Fibroblast of skin of right biceps (primary cell): ENCODE measurements at places on chromosomes 11 and 22.
A peak's percentile ranks its signal among the peaks of the same experiment; 100 is the strongest.

DNA sequence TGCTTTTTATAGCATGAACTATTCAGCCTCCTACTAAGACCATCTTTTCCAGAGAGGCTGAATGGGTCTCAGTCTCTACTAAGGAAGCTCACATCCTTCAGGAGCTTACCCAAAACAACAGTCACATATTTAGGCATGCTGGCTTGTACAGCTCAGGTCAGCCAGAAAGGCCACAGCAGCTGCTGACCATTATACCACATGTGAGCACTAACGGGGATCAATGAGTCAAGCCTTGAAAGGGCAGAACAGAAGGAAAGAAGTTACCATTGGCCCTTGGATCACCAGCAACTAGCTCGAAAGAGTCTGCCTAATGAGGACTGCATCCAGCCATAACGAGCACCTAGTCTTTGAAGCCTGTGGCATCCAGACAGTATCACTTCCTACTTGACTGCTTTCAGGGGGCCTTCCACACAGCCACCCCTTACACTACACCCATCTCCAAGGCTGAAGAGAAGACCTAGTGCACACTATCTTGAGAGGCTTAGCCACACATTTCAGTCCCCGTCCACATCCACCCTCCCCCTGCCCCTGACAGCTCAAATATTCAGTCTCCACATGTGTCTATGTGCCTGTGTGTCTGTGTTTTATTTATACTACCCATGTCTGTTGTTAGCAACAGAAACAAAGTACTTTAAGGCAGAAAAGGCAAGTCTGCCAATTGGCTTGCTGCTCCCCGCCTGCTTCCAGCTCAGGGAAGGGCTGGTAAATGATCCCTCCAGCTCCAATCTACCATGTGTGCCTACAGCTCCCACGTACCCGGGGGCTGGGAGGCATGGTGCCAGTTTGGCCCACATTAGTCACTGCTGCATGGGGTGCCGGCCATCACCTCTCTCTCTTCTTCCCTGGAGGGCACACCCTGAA is 95.5 kb downstream of the RPL27A start:
- DNase-seq: no peak

DNA sequence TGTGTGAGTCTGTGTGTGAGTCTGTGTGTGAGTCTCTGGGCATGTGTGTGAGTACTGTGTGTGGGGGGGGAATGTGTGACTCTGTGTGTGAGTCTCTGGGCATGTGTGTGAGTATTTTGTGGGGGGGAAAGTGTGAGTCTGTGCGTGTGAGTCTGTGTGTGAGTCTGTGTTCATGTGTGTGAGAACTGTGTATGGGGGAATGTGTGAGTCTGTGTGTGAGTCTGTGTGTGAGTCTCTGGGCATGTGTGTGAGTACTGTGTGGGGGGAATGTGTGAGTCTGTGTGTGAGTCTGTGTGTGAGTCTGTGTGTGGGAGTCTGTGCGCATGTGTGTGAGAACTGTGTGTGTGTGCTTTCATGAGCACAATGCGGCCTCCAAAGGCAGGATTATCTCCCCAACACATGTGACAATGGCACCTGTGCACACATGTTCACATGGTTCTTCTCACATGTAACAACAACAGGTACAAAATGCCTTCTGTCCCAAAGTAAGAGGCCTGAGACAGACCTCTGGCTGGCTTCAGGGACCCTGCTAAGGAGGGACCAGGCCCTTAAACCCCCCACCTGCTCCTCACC is 1.6 kb downstream of the CD5 start:
- no peak for DNase-seq

DNA sequence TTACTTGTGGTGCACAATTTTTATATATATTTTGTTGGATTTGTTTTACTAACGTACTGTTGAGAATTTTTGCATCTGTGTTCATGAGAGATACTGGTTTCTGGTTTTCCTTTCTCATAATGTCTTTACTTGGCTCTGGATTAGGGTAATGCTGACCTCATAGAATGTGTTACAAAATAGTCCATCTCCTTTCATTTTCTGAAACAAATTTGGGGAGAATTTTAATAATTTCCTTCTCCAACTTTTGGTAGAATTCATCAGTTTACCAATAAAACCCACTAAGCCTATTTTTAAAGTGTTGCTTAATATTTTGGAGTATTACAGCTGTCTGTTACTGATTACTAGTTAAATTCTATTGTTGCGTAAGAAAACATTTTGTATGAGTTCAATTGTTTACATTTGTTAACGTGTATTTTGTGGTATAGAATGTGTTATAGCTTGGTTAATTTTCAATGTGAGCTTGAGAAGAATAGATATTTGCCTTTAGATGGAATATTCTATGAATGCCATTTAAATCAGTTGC is 11.5 kb downstream of the TRIM22 start:
- DNase-seq: no peak

GRCh38 chr11:94511932-94512781 is at the start of gene C11orf97:
TSS of gene C11orf97 (plus strand) at chr11:94512461. CDS start at chr11:94512529, 68 bp downstream.
- DNase-seq: peak; percentile 51

- DNase-seq: no peak
Observed at GRCh38 chr11:86670911-86671310, 1.5 kb downstream of the ME3 start.

DNA sequence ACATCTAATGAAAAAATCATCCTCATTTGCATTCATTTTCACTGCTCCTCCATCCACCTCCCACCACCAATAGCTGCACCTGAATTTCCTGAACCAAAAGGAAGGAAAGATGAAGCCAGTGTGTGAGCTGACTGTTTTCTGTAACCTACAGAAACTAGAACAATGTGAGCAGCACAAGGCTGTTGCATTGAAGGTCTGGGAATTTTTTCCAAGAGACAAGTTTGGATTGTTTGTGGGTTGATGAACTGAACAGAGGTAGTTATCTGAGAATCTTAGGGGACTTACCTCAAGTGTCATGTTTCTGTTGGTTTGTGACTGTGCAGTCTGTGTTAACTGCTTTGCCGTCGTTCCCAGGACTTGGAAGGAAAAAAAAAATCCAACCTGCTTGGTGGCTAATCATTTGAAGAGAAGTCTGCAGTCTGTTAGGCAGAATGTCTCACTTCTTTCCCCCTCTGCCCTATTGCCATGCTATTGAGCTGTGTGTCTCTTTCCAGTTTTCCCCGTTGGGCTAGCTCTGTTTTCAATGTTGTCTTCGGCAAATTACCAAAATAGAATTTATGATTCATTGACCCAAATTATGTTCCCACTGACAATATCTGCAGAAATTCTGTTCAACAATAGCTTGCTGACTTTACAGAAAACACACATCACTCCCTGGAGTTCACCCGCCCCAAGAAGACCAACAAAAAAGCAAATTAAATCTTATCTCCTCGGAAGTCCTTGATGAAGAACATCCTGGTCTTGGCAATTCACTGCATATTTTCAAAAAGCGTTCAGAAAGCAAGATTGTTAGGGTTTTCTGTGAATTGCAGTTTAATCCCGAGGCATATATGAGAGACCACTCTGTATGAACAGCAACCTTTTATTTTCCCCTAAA is 76.0 kb downstream of the SC5D start:
- DNase-seq: no peak

- no peak for DNase-seq
Observed at GRCh38 chr11:11446967-11447366, 93.9 kb upstream of the CSNK2A3 start.

DNA sequence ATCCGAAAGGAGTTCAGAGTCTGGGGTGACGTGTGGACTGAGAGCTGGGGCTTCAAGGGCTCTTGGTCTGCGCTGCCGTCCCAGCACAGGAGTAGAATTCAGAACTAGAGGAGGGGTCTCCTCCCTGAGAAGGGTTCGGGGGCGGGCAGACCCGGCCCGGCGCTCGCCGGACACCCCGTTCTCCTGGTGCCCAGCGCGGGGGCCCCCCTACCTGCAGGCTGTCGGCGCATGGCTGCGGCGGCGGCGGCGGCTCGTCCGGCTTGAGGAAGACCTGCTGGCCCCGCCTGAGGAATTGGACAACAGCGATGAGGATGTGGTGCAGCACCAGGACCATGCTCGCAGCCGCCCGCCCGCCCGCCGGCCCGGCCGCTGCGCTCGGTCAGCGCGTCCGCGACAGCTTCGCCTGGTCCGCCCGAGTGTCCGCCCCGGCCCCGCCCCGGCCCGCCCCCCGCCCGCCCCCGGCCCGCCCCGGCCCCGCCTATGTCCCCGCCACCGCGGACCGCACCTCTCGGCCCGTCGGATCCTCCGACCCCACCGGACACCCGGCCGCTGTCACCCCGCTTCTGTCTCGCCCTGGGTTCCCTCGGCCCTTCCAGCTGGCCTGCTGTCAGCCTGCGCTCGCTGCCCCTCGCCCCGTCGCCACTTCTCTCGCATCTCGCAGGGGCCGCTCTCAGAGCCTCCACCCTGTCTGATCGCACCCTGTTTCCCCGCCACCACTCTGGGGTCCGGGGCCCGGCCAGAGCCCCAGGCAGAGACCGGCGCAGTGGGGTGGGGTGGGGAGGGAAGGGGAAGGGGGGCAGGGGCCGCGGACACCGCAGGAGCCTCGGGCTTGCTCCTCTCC is 32.0 kb downstream of the PDE2A start:
- peak; percentile 4 for DNase-seq

DNA sequence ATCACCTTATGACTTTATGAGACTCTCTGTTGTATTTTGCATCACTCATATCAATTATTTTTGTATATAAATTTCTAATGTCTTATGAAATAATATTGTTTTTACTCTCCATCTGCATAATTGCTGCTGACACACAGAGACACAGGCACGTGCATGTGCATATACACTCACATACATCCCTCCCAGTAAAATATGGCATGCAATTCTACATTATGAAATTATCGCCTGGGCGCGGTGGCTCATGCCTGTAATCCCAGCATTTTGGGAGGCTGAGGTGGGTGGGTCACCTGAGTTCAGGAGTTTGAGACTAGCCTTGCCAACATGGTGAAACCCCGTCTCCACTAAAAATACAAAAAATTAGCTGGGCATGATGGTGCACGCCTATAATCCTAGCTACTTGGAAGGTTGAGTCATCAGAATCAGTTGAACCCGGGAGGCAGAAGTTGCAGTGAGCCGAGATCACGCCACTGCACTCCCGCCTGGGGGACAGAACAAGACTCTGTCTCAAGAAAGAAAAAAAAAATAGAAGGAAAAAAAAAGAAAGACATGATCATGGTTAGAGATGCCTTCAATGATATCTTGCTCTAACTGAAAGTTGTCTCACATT is 96.7 kb upstream of the LUZP2 start:
- DNase-seq: no peak

DNA sequence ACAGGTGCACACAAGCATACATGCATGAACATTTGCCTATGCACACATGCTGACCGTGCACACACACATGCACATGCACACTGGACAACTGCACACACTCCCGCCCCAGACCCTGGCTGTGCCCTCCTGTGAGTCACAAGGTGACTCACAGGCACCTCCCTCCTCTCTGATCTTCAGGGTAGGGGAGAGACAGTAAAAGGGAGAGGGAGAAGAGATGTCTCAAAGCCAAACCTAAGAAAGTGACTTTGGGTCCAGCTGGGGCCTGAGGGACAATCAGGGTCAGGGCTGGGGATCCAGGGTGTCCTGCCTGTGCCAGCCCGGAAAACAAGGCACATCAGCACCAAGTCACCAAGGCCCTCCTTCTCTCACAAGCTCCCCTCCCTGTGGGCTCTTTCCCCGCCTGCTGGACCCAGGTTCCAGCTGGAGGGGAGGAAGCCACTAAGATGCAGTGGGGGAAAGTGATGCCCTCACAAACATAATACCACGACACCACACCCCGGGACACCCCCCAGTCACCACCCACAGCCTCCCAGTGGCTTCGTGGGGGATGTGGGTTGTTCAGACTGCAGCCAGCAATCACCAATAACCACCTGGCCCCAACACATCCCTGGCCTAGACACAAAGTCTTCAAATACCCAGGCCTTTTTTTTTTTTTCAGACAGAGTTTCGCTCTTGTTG is 39.3 kb downstream of the PDGFB start:
- DNase-seq: peak; percentile 61

DNA sequence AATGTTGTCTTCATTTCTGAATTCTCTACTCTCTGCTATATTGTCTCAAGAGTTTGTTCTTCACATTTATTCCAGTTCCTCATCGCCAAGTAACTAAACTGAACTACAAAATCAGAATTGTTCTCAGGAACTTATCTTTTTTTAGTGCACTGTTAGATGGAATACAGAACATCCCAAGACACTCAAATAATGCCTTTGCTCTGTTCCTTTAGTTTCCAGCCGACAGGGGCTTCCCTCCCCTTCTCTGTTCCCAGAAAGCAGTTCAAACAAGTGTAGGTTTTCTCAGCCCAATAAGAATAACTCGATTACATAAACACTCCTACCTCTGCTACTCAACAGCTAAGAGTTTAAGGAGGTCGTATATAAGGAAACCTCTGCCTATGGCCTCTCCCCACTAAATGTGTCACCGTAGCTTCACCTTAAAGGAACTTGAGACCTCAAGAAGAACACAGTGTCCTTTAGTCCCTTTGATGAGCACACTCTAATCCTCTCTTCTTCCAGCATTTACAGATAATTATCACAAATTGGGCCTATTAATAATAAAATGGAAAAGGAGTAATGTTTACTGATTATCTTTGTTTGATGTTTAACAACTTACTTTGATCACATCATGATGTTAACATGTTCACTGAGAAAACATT is 6.9 kb downstream of the POU2AF3 start:
- DNase-seq: no peak

GRCh38 chr11:38562562-38562961 is 1964.5 kb upstream of the RAG2 start:
- DNase-seq: no peak

GRCh38 chr11:72700146-72700545 is 25.9 kb upstream of the PDE2A start:
- DNase-seq: peak; percentile 34

GRCh38 chr22:28358312-28358711 is 321.3 kb downstream of the TTC28 start:
- DNase-seq: no peak

GRCh38 chr11:59647245-59647980 is 21.4 kb downstream of the PATL1 start:
- DNase-seq: no peak

- DNase-seq: no peak
Observed at GRCh38 chr22:46113910-46114517, 36.3 kb upstream of the PPARA start.

GRCh38 chr22:49450498-49450897 is 377.2 kb downstream of the BRD1 start:
- DNase-seq: no peak

DNA sequence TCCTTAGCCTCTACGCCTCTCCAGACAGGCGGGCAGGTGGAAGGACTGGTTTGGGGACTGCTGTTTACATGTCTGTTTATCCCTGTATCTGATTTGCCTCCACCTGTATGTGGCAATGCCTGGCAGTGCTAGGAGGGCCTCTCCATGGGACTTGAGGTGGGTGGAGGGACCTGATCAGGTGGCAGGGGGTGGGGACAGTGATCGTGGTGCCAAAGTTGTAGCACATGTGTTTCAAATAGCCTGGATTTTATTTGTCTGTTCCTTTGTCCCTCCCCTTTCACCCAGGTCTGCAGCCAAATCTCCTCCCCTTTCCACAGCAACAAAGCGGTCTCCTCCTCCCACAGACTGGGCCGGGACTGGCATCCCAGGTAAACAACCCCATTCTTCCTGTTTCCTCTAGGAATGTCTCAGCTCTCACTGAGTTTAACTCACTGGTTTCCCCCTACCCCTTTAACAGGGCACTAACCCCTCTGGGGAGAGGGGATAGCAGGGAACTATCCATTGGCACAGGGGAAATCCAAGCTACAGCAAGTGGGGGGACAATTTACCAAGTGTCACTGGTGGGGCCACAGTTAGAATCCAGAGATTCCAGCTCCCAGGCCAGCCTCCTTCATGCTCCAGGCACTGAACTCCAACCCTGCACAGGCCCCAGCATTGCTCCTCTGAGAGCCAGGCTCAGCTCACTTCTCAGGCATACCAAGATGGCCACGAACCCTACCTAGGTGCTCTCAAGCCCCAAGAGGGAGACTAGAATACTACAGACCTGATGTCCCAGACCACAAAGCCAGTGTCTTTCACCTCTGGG is 22.9 kb upstream of the TLCD5 start:
- no peak for DNase-seq

- DNase-seq: no peak
Observed at GRCh38 chr11:93936460-93936859, 84.7 kb upstream of the HEPHL1 start.
